Pulmonary artery endothelial cell (primary cell): ENCODE measurements at places on chromosomes 5 and 9. TPM values are rescaled to one million over a fixed set of nuclear protein-coding genes. Genes with fewer than 3 reads are reported as not detected.

Gene C9orf40
- 3.0 and 4.8 TPM in 2 replicates for total RNA-seq

Gene TLR4
- 51.7 and 123 TPM in 2 replicates for total RNA-seq

DNA sequence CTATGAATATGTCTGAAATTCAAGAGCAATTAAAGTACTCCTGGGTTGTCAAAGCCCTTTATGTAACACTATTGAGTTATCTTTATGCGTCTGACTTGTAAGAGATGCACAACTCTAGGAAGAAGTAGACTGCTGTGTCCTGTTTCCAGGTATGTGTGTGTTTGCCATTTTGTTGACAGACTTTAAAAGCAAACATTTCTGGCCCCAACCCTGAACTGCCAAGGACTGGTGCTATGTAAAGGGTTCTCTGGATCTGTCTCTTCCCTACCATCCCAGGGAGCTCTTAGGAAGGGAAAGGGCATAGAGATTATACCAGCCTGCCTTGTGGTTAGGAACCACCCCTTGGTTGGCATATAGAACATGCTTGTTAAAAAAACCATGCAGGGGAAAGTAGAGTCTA, 12.1 kb downstream of the SLC22A5 start:
- DNase-seq = no peak

DNA sequence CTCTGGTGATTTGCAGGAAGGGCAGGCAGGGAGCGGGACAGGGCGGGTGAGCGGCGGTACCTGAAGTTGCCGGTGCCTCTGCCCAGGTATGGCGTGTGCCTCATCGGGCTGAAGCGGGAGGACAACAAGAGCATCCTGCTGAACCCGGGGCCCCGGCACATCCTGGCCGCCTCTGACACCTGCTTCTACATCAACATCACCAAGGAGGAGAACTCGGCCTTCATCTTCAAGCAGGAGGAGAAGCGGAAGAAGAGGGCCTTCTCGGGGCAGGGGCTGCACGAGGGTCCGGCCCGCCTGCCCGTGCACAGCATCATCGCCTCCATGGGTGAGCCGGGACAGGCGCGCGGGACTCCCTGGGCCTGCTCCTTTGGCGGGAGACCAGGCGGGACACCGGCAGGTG, 68.8 kb downstream of the KCNT1 start:
- no peak for DNase-seq

GRCh38 chr5:95734187-95734586, 3.1 kb downstream of the RHOBTB3 start:
- DNase-seq = no peak

- no peak for DNase-seq
Observed at GRCh38 chr5:122114501-122114900, 14.8 kb upstream of the ZNF474 start.
